NCI-H460 (cell line): ENCODE measurements at places on chromosomes 11 and 22.

GRCh38 chr11:110200241-110200640, 96.2 kb downstream of the RDX start:
- DNase-seq: no peak

GRCh38 chr11:116657842-116658825, 114.7 kb downstream of the BUD13 start:
- no peak for DNase-seq

DNA sequence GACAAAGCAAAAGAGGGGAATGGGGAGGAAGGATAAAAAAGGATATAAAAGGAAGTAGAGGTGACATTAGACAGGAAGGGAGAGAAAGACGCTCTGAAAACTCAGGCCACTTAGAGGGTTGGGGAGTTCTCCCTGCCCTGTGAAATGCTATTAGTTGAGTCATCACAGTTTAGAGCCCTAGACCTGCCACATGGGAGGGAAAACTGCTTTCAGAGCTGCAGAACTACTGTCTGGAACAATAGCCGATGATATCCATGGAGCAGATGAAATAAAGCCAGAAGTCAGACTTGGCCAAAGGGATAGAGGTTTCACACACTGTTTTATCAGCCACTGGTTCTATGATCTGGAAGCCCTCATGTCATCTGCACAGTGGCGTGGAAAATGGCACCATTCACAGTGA, 157.9 kb downstream of the NCAM1 start:
- DNase-seq: peak; percentile 38

- DNase-seq: no peak
These were observed 346.8 kb downstream of the LARGE1 start for GRCh38 chr22:33573479-33573878.

GRCh38 chr11:14774721-14775120, 117.3 kb downstream of the CYP2R1 start:
- DNase-seq: no peak

DNA sequence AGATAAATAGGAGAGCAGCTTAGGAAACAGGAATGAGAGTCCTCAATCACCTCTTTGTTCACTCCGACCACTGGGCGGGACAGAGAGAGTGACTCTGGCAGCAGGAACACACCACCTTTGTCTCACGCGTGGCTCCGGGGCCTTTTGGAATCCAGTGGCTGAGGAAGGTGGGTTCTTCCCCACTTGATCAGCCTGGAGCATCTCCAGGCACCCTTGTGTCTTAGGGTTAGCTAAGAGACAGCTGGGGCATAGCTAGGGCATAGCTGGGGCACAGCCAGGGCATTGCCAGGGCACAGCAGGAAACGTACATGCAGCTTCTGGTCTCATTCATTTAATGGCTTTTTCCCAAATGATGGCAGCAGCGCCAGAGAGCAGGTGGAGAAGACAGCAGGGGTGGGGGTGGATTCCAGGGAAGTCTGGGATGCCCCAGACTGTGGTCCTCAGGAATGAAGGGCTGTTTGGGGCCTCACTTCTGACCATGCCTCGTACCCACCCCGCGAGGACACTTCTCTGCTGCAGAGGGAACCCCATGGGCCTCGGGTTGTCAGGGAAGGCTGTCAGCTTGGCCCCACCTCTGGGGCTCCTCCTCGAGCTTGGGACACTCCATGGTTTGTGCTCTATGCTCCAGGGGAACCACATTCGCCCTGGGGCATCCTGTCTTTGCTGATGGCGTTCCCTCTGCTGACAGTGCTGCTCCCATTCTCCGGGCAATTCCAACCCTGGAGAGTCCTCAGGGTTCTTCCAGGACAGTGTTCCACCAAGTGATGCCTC, 30.4 kb upstream of the SHANK2 start:
- no peak for DNase-seq

DNA sequence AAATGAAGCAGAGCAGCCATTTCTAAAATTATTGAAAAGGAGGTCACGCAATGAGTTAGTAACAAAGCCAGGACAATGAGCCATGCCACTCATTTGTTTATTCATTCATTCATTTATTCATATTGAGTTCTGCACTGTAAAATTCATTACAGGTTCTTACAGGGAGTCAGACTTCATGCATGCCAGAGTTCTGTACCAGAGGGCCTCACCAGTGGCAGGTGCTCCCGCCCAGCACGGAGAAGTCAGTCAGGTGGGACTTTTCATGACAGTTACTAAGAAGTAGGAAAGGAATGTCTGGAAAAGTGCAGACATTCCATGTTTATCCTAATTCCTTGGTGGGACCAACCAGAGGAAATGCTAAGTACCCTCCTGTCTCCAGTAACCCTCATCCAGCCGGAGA, 217.5 kb upstream of the BLID start:
- DNase-seq: no peak

DNA sequence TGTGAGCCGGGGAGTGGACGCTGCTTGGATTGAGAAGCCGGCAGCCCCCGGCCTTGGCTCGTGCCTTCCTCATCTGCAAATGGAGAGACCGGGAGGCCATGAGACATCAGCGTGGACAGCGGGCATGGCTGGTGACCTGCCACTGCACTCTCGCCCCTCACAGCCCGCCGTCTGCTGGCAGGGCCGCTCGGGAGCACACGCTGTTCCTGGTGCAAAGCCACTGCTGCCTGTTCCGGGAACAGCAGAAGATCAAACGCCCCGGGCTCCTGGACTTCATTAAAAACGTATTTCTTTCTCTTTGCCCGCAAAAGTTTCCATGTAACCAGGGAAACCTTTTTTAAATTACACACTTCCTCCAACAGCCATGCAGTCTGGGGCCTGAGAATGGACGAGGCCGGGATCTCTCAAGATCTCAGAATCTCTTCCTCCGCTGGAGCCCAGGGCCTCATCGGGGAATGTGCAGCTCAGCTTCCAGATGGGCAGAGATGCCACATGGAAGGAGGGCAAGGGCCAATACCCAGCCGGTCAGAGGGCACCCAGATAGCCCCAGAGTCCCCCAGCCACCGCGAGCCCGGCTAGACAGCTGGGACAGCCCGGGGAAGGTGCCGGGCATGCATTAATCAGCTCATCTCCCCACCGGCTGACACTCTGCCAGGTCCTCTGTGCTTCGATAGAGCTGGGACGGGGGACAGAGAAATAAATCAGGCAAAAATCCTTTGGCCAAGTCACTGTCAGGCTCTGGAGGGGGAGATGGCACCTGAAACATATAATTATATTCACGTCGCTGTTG, 62.8 kb upstream of the PRR5 start:
- DNase-seq: no peak

DNA sequence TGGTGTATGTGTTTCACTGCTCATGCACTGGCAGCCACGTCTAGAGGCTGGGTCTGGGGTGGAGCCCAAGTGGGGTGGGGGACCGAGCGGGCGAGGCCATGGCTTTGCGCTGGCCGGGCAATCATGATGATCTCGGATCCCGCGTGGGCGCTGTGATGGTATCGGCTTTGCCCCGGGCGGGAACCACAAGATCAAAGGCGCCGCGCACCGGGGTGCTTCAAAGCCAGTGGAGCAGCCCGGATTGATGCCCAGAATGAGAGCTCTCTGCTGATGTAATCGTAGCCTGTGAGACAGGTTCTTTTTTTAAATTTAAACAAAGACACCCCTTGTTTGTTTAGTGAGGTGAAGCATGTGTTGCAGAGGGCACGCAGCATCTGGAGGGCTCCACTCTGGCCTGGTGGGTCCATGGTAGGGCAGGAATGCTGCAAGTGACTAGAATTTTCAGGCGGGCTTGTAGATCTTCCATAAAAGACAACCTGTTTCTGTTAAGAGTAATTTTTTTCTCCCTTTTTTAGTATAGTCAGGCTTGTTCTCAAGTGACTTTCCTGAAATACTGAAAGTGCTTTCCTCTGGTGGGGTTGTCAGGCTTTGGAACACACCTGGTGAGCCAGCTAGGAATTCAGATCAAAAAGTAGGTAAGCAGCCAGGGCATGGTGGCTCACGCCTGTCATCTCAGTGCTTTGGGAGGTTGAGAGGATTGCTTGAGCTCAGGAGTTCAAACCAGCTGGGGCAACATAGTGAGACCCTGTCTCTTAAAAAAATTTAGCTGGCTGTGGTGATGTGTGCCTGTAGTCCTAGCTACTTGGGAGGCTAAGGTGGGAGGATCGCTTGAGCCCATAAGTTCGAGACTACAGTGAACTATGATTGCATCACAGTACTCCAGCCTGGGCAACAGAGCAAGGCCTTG, 40.7 kb downstream of the ZNRF3 start:
- DNase-seq: no peak

GRCh38 chr11:65213322-65214211, 31.8 kb downstream of the CAPN1 start:
- no peak for DNase-seq

DNA sequence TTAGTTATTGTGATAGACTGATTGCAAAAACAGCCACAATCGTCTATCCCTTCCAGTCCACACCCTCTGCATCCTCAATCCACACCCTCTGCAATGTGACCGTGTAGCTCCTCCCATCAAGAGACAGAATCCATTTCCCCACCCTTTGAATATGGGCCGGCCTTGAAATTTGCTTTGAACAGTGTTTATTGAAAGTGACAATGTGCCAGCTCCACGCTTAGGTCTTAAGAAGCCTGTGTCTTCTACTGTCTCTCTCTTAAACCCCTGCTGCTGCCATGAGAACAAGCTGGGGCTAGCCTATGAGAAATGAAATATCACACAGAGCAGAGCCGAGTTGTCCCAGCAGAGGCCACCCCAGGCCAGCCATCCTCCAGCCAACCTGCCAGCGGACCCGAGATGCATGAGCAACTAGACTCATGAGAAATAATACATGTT, 22.3 kb upstream of the MICAL2 start:
- DNase-seq: no peak

GRCh38 chr11:131663405-131664200, 293.2 kb downstream of the NTM start:
- DNase-seq: no peak

DNA sequence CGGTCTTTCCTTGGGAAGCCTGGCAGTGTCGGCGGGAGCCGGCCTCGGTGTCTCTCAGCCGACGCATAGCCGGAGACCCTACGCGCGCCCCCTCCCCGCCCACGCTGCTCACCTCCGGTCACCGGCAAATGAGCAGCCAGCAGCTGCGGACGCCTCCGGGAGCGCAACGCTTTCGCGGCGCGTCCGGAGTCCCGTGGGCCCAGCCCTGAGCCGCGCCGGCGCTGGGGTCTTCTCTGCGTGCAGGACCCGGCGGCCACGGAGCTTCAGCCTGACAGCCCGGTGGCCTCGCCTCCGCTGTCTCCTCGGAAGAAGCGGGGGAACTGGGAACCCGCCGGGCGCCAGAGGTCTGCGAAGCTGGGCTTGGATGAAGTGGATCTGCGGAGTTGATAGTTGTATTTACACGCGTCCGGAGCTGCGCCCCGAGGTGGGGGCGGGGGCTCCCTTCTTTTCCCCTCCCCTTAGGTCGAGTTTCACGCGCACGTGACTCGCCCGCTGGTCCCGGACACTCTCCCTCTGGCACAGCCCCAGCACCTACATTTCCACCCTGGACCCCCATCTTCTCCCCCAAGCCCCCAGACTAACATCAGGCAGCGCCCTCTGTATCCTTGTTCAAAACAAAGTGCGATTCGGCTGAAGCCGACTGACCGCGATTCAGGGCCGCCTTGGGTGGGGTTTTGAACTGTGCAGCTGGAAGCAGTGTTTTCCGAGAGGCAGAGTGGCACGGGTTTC, at the start of gene SLC43A1:
TSS of gene SLC43A1 (minus strand) at position 371 of the 729 bp plus-strand sequence. CDS start 1,591 bp downstream, outside the sequence.
- DNase-seq: no peak

DNA sequence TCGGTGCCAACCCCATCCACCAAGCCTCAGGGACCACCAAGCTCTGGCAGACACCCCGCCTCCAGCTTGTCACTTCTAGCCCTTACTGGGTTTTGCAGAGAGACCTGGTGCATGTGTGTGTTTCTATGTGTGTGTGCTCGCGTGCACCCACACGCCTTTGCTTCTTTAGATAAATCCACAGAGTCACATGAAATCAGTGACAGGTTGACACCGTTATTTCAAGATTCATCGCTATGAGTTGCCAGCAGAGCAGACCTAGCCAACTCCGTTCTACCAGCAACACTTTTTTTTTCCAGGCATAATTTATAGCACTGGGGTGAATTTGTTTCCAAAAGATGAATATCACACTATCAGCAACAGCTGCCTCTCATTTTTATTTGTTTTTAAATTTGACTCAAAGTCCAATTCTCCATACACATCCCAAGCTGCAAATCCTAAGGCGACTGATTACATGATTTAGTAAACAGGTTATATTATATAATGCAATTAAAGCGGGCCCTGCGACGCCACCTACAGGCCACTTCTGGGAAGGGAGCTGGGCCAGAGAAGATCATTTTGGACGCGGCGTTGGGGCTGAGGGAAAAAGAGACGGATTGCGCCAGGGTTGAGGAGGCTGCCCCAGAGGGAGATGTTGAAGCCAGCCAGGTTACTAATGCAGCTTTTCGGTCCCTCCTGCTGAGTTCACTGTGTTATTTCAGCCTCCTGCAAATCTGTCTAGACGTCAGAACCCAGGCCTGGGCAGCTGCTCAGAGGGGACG, 150.5 kb downstream of the FEZ1 start:
- peak; percentile 26 for DNase-seq
